Activated CD8-positive, alpha-beta memory T cell treated with anti-CD3 and anti-CD28 coated beads, Interleukin-2, amount 10 ng/mL, durations not matched to agents 7 days and 5 days (primary cell): ENCODE measurements at places on chromosomes 13 and 19. TPM values are rescaled to one million over a fixed set of nuclear protein-coding genes. Genes with fewer than 3 reads are reported as not detected.

The ATP12A gene
- total RNA-seq, result 4.7 TPM

The TBXA2R gene
- 0.26 TPM for total RNA-seq

The C19orf73 gene
- 1.8 TPM for total RNA-seq

The ZNF540 gene
- total RNA-seq, result 1.5 TPM

The TSPAN16 gene
- total RNA-seq, result not detected

The ZNF296 gene
- 5.3 TPM for total RNA-seq

The MEIS3 gene
- not detected for total RNA-seq

The CNFN gene
- total RNA-seq, result not detected

The ZNF460 gene
- 67.2 TPM for total RNA-seq

The ODAD3 gene
- 0.15 TPM for total RNA-seq

The ANGPTL4 gene
- 0.82 TPM for total RNA-seq

The CGB1 gene
- not detected for total RNA-seq

The JSRP1 gene
- not detected for total RNA-seq

The ZNF565 gene
- 1.6 TPM for total RNA-seq

The ZNF730 gene
- total RNA-seq, result 0.45 TPM

The ZNF20 gene
- 5.2 TPM for total RNA-seq

The TPTE2 gene
- not detected for total RNA-seq

The ZNF681 gene
- total RNA-seq, result 3.8 TPM
